Umbilical cord (tissue), 2 donors: ENCODE measurements at places on chromosomes 6 and 20. TPM values are rescaled to one million over a fixed set of nuclear protein-coding genes. Genes with fewer than 3 reads are reported as not detected.

CLIC5 gene
- total RNA-seq = 3.6 TPM

TRIM40 gene
- 0.48 TPM for total RNA-seq

OR12D3 gene
- total RNA-seq = 3.6 TPM

ABCF1 gene
- 27.2 TPM for total RNA-seq

TRIM10 gene
- total RNA-seq = 4.3 TPM

PHACTR1 gene
- total RNA-seq = 3.6 TPM

SMOC2 gene
- total RNA-seq = 146 TPM

DNAH8 gene
- total RNA-seq = 0.24 TPM

CASS4 gene
- total RNA-seq = 2.2 TPM

PEX3 gene
- 20.5 TPM for total RNA-seq

HSPA12B gene
- total RNA-seq = 13.5 TPM

DNA sequence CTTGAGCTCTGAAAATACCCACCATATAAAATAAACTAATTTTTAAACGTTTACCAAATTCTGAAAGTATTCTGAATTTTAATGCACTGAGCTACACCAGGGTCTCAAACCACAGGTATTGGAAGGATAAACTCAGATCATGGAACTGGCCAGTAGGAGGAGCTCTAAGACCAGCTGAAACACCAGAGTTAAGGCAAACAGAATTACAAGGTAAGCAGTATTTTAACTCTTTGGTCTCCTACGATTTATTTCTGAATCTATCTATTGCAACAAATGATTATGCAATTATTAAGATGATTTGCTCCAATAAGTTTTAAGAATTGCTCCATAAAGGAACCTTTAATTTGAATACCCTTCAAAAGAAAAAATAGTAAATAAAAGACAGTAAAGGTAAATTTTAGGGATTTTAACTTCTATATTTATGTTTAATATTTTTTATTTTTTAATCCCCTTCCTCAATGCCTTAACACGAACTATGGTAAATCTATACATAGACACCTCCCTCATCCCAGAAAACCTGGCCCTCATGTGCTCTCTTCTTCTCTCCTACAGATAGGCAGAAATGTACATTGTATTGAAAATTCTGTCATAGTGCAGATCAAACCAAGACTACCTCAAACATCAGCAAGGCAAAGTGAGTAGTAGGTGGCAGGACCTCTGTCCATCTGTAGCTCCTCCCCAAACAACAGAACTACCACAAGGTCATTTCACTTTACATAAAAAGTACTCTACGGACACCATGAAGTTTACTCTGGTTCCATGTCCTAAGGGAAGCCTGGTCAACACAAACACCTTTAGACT is 58.4 kb downstream of the SMLR1 start:
- peak; percentile 85 for DNase-seq

DNA sequence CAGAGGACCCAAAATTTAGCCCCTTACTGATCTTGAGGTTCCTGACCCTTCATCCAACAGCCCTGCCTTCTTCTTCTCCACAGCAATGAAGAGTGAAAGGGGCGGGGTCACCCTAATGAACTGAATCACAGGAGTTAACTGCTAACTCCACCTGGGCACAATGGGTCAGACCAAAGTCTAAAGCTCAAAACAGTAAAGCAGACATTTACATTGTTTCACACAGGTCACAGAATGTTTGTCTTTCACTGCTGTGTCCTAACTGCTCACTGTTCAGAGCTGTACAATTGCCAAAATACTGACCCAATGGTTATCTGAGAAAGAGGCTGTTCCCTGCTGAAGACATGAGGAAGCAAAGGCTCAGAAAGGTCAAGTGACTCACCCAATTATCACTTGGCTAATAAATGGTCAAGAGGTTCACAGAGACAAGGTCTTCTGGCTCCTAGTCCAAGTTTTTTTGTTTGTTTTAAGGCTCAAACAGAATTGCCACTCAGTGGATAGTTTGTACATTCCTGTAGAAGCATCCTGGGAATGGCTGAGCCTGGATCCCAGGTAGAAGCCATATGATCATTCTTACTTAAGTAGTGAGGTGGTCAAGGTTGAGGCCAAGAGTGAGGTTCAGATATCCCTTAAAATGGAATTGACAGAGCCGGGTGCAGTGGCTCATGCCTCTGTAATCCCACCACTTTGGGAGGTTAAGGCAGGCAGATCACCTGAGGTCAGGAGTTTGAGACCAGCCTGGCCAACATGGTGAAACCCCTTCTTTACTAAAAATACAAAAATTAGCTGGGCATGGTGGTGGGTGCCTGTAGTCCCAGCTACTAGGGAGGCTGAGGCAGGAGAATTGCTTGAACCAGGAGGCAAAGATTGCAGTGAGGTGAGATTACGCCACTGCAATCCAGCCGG is 35.1 kb upstream of the FAM83C start:
- DNase-seq = no peak

DNA sequence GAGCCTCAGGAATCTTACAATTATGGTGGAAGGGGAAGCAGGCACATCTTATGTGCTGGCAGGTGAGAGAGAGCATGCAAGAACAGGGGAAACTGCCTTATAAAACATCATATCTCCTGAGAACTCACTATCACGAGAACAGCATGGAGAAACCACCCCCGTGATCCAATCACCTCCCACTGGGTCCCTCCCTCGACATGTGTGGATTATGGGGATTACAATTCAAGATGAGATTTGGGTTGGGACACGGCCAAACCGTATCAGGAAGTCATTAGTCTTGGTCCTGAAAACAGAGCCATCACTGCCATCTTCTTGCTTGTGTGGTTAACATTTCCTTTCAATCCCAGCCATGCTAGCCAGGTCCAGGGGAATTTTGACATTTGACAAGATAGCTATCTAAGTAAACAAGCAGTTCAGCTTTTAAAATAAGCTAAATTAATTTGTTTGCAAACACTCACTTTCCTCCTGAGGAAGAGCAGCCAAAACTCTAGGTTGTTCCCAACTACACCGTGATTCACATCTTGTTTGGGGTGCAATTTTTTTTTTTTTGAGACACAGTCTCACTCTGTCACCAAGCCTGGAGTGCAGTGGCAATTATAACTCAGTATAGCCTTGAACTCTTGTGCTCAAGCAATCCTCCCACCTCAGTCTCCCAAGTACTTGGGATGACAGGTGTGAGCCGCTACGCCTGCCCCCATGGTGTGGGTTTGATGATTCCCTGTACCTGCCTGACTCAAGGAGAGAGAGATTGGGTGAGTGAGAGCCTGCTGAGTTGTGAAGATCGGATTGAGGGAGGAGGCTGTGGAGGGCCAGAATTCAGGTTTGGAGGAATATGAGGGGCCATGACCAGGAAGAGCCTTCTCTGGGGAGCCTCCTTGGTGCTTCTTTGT is 13.0 kb upstream of the PPP1R14C start:
- no peak for DNase-seq

- DNase-seq = no peak
These were observed 587.8 kb downstream of the EPM2A start for GRCh38 chr6:145147559-145147958.

- DNase-seq = no peak
These were observed 15.7 kb downstream of the MANEA start for GRCh38 chr6:95593025-95593424.

GRCh38 chr6:56864171-56864616 is 90.7 kb upstream of the BEND6 start:
- no peak for DNase-seq

DNA sequence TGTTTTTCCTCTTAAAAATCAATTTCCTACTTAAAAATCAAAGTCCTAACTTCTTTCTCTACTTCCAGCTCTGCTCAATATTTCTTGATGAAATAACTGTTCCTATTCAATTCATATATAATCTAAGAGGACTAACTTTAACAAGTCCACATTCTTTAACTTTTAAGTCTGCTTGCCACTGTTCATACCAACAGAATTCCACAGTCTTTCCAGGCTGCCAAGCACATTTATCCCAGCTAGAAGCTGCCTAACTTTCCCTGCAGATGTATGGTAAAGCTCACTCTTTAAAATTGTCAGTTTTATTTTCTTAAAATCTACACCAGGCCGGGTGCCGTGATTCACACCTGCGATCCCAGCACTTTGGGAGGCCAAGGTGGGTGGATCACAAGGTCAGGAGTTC is 11.5 kb downstream of the CALHM6 start:
- peak; percentile 40 for DNase-seq

- DNase-seq = peak; percentile 21
These were observed 52.8 kb upstream of the BMP6 start for GRCh38 chr6:7673063-7673536.

DNA sequence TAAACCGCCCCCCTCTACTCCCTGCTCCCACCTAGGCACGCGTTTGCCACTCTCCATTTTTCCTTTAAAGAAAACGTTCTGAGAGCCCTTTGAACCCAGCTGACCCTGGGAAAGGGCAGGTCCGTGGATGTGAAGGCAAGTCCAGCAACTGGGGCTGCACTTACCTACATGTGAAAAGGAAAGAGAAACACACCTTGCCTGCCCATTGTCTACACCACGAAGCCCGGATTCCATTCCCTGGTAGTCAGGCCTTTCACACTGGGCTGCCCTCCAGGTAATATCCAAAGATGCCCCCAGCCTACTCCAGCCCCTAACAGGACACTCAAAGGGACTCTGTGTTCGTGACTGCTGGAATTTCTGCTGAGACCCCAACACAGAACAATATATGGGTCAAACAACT is 94.4 kb downstream of the CD83 start:
- no peak for DNase-seq

- no peak for DNase-seq
These were observed 3.3 kb upstream of the HLA-DMA start for GRCh38 chr6:32956176-32956575.

GRCh38 chr6:26155061-26155930 is 68.1 kb downstream of the HFE start:
- peak; percentile 61 for DNase-seq

GRCh38 chr6:39997101-39997635 is 62.9 kb upstream of the MOCS1 start:
- no peak for DNase-seq

DNA sequence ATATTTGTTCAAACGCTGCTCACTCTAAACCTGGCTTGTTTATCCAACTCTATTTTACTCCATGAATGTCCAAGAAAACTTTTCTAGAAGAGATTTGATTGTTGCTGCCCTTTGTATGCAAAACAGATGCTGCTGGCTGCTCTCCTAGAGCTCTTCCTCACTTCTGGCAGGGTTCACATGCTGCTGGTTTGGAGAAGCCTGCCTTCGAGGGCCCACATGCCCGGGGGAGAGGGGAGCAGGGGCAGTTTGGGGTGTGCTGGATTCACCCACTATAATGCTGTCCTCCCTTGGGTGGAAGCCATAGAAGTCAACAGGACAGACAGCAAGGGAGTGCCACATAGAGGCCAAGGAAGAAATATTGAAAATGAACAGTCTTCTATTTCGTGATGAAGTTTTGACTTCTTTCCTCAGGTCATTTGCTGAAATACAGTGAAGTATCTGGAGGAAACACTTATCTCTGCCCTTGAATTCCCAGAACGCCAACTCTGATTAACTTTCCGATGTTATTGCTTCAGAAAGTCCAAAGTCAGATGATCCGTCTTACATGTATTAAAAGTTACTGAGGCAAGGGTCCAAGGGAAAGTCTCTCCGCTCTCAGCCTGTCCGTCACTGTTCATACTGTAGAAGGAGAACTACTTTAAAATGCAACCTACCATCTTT is 32.4 kb downstream of the LY86 start:
- DNase-seq = no peak

DNA sequence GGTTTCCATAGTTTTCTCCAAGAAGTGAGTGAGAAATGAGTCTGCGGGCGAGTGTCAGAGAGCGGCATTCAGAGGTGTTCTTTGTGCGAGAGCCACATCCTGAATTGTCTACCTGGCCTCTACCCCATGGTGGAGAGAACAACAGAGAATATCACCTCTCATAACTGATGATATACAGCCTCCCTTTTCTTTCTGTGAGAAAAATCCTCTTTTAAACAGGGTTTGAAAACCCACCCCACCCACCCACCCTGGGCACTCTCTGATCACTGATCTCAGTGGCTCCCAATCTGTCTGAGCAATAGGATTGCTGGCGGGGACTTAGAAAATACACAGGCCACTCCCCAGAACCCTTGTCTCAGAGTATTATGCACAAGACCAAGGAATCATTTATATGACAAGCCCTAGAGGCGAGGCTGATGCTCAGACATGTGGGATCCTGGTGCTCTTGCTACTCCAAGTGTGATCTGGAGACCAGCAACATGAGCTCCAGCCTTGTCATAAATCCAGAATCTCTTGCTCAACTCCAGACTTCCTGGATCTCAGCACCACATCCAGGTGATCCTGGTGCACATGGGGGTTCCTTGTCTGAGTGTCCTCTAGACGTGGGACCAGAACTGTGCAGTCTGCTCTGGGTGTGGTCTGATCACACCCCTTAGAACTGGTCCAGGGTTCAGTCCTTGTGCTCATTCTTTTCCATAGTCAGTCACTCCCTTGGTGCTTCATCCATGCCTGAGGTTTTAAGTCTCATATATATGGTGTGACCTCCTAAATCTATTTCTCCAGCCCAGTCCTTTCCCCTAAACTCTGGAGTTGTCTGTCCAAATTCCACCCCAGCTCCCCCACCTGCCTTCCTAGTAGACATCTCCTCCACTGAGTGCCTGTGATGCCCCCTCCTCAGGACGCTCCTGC is 5.3 kb downstream of the HLA-B start:
- DNase-seq = no peak

DNA sequence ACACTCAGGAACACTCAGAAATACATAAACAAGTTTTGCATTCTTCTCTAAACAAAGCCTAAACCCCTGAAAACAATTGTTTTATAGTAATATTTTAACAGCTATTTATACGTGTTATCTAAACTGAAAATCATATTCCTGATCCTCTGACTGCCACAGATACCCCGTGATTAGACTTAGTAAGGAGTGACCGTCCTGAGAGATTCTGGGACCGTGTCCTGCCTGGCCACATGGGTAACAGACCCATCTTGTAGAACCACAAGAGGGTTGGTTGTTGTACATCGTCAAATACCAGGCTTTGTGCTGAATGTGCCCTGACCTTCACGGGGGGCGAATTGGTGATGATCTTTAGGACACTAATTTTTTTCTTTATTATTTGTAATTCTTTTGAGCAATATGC is 214.4 kb downstream of the TMEM242 start:
- no peak for DNase-seq

DNA sequence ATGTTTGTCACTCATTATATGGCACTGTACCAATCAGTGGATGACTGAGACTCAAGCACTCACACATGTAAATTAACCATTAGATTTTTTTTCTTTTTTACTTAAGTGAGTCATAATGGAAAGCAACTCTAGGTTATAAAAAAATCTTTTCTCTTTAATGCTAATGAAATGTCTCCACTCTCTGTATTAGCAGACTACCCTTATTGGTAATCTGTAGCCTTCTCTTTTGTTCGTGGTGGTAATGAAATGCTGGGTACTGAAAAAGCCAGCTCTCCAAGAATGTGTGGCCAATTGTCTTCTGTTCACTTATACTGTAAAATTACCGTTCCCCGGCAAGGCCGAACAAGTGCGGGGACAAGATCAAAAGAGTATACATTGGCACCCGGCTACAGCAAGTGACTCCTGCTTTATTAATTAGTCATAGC is 69.0 kb downstream of the AFG1L start:
- no peak for DNase-seq

DNA sequence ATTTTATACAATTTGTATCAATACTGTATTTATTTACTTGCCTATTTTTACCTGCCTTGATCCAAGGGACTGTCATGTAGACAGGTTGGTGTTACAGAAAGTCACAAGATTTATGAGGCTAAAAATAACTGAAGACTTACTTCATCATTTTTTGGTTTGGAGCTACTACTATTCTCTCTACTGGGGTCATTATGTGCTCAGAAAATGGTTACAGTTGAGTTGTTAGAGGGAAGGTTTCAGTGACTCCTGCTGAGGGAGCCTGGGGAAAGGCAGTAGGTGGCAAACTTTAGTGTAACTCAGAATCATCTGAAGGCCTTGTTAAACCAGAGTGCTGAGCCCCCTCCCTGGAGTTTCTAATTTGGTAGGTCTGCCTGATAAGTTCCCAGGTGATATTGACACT is 118.8 kb downstream of the TINAG start:
- DNase-seq = no peak
